Inflammatory macrophage treated with lipopolysaccharide for 4 hours (primary cell): ENCODE measurements at places on chromosomes 6 and 20.
A peak's percentile ranks its signal among the peaks of the same experiment; 100 is the strongest.

GRCh38 chr6:20939161-20939775 is 405.0 kb downstream of the CDKAL1 start:
- no peak for DNase-seq

GRCh38 chr6:160789263-160790027 is 87.4 kb downstream of the PLG start:
- no peak for DNase-seq

- no peak for DNase-seq
Observed at GRCh38 chr20:57704245-57704644, 5.6 kb downstream of the PMEPA1 start.

GRCh38 chr20:17698384-17698783 is 1.4 kb upstream of the BANF2 start:
- no peak for DNase-seq

DNA sequence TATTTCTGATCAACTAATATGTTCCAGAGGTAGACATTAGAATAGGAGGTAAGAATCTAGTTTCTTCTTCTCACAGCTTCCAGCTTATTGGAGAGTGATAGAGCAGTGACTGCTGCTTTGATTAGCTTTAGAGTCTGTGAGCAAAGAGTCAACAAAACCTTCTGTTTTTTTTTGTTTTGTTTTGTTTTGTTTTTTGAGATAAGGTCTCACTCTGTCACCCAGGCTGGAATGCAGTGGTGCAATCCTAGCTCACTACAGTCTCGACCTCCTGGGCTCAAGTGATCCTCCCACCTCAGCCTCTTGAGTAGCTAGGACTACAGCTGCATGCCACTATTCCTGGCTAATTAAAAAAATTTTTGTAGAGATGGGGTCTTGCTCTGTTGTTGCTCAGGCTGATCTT is 39.3 kb downstream of the TSBP1 start:
- no peak for DNase-seq

- no peak for DNase-seq
Observed at GRCh38 chr20:31836853-31837608, 8.4 kb downstream of the FOXS1 start.

DNA sequence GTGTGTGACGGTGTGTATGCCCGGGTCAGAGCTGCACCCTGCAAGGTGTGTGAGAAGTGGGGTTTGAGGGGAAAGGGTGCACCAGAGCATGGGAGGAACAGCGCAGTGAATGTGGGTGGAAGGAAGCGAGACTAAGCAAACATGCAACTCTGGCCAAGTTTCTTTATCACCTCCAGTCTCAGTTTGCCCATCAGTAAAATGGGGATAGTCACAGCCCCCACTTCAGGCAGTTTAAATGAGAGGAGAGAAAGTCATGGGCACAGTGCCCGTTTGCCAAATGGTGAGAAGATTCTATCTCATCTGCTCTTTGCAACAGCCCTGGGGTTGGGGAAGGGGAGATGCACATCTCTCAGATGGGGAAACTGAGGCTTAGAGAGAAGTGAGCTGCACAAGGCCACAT is 12.8 kb upstream of the VSTM2L start:
- DNase-seq = no peak

GRCh38 chr6:78607189-78607588 is 260.2 kb upstream of the IRAK1BP1 start:
- no peak for DNase-seq

- no peak for DNase-seq
Observed at GRCh38 chr6:33963136-33963750, 159.4 kb upstream of the MLN start.

- no peak for DNase-seq
Observed at GRCh38 chr6:166335378-166336302, 6.7 kb downstream of the SFT2D1 start.

DNA sequence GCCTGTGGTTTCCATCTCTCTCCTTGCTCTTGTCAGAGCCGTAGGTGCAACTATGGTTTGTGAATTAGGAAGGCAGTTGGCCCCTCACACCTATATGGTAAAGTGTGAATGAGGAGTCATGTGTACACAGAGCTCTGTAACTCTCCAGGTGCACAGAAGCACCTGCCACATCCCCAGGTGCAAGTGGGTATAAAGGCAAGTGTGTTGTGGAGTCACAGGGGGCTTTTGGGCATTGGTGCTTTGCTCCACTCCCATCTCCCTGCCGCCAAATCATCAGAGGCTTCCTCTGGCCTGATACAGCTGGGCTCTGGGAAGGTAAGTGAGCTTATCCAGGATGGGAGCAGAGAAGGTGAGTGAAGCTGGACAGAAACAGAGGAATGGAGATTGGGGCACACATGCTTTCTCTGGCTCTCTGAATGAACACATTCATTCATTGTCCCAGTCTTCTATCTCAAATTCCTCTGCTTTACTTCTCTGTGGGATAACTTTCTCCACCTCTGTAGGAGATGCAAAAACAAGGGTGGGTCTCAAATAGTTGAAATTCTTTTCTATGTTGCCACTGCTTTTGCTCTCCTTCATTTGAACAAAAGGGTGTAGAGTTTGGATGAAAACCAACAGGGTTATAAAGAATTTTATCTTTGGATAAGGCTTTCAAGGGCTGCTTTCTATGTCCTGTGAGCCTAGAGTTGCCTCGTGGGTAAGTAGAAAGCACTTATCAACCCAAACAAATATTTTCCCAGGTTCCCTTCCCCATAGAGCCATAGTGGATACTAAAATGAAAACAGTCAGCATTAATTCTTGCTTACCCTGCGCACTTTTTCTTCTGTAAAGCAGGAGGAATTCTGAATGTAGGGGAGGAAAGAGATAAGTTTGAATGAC is 45.0 kb upstream of the RIPOR2 start:
- no peak for DNase-seq

- DNase-seq = no peak
Observed at GRCh38 chr6:19759117-19759880, 77.9 kb upstream of the ID4 start.

DNA sequence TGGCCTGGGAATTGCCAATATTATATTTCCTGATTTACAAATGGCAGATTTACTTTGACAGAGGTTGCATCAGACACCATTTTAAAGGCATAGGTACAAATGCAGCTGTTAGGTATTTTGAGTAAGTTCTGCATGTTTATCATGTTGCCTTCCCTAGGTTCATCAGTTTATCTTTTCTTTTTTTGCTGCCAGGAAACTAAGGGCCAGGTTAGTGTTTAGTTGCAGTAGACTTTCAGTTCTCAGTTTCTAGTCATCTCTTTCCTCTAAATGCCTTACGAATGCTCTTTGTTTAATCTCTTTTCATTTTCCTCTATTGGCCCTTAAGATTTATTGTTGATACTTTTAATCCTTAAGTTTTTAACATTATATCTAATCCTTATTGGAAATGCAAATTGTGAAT is 129.9 kb downstream of the SMAP1 start:
- no peak for DNase-seq

DNA sequence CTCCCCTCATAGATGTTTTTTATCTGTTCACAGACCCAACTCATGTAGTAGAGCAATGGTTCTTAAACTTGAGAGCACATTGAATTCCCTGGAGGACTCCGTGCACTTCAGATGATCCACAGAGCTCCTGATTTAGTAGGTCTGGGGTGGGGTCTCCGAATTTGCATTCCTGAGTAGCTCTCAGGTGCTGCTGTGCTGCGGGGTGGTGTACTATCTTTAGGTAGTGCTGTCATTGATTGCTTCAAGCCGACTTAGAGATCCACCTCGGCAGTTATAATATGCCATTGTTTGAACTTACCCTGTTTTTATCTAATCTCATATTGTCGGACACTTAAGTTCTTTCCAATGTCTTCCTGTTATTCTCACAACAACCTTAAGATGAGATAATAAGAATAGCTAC is 45.0 kb downstream of the BMP2 start:
- no peak for DNase-seq

GRCh38 chr6:130993292-130993765 is 69.7 kb downstream of the EPB41L2 start:
- no peak for DNase-seq

GRCh38 chr20:48708116-48708515 is 119.7 kb downstream of the PREX1 start:
- DNase-seq = no peak

DNA sequence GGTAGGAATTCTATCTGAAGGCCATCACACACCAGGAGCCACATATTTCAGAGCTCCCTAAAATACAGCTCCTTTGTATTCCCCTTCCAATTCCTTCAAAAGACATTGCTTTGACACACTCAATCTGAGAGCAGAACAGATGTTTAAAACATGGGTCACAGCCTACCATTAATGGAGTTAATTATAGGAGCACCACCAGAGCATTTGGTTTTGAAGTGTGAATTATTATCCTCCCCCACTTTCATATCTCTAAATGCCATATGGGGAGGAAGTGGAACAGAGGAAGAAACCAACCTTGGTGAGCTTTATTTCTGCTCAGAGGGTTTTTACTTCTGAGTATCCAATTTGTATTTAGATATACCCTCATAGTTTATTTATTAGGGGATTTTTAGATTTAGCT is 50.7 kb upstream of the TNFRSF21 start:
- DNase-seq = peak; percentile 35

- DNase-seq = no peak
Observed at GRCh38 chr6:161644521-161644920, 370.7 kb upstream of the AGPAT4 start.

- DNase-seq = no peak
Observed at GRCh38 chr6:138485586-138486248, 13.6 kb downstream of the NHSL1 start.

- peak; percentile 40 for DNase-seq
Observed at GRCh38 chr6:72946774-72947173, 278.5 kb downstream of the KHDC1L start.

GRCh38 chr6:5303682-5304081 is 42.4 kb downstream of the FARS2 start:
- no peak for DNase-seq

DNA sequence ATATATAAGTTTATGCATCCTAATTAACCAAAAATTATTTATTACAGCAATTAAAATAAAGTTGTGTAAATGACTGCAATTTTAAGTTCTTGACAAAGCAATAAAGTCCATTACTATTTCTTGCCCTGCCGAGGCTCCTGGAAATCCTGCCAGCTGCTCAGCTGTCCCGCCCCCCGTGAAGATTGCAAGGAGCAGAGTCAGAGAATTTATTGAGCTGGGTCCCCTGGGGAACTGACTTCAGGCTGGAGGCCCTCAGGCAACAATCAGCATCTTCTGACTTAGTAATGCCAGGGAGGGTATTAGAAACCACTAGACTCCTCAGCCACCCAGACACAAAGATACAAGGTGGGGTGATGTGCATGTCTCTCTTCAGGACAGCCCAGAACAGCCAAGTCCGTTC is 92.3 kb downstream of the EDN3 start:
- no peak for DNase-seq

GRCh38 chr6:31888276-31889258 is 8.9 kb downstream of the EHMT2 start:
- DNase-seq = no peak

- no peak for DNase-seq
Observed at GRCh38 chr20:54626126-54626525, 150.7 kb downstream of the DOK5 start.

GRCh38 chr6:21713481-21713880 is 119.9 kb downstream of the SOX4 start:
- peak; percentile 42 for DNase-seq

- no peak for DNase-seq
Observed at GRCh38 chr20:2695206-2695983, 2.8 kb downstream of the EBF4 start.

DNA sequence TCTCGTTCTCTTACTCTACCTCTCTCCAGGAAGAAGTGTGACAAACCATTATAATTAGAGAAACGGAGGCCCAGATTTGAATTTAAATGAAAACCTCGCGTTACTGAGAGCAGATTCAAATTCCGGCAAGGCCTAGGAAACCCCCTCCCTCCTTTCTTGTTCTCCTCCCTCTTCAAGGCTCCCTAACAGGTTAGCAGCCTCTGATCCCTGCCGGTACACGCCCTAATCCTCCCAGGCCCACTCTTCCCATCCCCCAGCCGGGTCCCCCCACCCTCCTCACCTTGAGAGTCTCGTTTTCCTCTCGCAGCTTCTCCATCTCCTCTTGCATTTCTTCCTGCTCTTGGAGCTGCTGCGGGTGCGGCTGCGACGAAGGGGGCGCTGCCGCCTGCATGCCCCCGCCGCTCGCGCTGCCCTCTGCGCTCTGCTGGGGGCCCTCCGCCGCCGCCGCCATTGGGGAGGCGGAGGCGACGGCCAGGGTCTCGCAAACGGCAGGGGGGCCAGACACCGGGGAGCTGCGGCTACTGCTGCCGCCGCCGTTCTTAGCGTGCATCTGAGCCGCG is 3.8 kb downstream of the MTCL3 start:
- no peak for DNase-seq

DNA sequence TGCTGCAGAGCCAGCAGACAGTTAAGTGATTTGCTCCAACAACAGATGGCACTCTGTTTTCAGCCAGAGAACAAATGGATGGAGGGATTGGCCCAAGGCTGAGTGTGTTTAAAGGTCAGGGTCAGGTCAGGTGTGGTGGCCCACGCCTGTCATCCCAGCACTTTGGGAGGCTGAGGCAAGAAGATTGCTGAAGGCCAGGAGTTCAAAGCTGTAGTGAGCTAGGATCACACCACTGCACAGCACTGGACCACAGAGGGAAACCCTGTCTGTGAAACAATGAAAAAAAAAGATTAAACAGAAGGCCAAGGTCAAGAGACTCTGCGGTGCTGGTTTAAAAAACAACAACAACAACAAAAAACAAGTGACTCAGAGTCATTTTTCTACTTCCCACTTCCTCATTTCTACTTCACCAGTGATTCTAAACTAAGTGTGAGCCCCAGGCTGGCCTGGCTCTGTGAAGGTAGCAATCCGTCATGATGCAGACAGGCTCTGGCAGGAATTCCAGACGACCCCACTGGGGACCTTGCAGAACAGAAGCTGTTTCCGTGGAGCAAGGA is 42.5 kb upstream of the ARMC2 start:
- DNase-seq = peak; percentile 60

- no peak for DNase-seq
Observed at GRCh38 chr6:20360471-20361119, 41.1 kb upstream of the E2F3 start.

DNA sequence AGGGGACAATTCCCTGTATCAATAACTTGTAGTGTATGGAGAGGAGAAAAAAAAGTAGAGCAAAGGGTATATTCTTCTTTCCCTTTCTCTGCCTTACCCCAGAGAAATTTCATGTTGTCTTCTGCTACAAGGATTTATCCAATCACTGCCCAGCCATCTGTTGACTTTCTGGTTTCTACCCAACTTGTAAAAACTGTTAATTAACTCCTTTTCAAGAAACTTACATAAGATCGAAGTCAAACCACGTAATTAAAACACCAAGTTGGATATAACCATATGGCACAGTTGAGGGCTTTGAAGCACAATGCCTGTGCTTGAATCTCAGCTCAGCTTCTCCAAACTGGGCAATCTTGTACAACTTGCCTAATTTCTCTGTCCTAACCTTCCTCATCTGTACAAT is 99.5 kb downstream of the MAN1A1 start:
- no peak for DNase-seq

GRCh38 chr6:149566410-149567193 is 427 bp downstream of the GINM1 start:
- DNase-seq = peak; percentile 20

DNA sequence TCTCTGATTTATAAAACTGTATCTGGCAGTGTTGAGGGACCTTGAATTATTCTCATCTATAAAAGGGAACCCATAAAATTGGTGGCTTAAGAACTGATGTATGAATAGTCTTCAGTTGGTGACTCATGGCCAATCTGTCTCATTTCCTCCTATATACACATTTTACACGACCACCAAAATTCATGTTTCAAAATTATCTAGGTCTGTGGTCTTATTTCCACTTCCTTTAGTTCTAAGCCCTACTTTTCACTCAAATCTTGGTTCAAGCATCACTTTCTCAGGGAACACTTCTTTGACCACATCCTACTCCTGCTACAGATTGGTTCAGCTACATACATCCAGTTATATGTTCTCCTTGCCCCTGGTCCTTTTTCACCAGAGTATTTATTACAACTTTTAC is 18.6 kb upstream of the ENPP1 start:
- no peak for DNase-seq
